Stimulated activated CD8-positive, alpha-beta memory T cell treated with anti-CD3 and anti-CD28 coated beads, Interleukin-4, amount 100 ng/mL, for 1 hour (primary cell): ENCODE measurements at places on chromosomes 16 and 17.
A peak's percentile ranks its signal among the peaks of the same experiment; 100 is the strongest.

- DNase-seq = no peak
These were observed 261.8 kb upstream of the PSMD7 start for GRCh38 chr16:74034862-74035261.

DNA sequence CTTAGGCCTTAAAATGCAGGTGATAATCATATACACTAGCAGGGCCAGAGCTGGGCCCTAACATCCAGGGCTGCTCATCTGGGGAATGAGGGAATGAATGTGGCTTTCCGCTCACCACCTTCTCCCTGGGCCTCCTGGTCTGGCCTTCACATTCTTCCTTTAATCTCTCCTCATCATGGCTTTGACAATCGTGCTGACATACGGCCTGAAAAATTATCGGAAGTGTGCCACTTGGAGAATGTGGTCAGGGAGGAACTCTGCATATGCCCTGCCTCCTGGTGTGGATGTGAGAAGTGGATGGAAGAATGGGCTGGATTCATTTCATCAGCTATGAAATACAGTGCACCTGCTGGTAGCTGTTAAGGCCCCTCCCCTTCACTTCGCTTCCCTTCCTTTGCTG, 2.4 kb downstream of the WSCD1 start:
- DNase-seq = no peak

GRCh38 chr16:54373534-54374520, 87.2 kb upstream of the IRX3 start:
- DNase-seq = no peak

- no peak for DNase-seq
These were observed 5.5 kb upstream of the DHRS11 start for GRCh38 chr17:36586138-36586537.

DNA sequence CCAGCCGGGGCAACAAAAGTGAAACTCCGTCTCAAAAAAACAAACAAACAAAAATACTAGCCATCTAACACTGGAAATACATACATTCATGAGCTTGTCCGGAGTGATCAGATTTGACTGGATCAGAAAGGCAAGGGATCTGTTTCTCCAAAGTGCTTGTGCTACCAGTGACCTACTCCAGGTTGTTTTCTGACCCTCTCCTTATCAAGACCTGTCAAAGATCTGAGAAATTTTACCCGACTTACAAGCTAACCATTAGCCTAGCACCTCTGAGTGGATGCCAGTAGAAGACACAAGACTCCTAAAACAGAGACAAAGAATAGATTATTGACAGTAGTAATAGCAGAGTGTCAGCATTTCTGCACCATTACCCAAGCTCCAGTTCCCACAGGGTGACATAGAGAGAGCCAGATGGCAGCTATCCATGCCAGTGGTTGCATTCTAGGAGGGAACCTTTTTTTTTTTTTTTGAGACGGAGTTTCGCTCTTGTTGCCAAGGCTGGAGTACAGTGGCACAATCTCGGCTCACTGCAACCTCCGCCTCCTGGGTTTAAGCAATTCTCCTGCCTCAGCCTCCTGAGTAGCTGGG, 9.8 kb downstream of the ASPA start:
- no peak for DNase-seq

GRCh38 chr17:32807577-32807976, 69.3 kb downstream of the MYO1D start:
- no peak for DNase-seq

- DNase-seq = no peak
These were observed 29.5 kb upstream of the MSI2 start for GRCh38 chr17:57226793-57227192.

- no peak for DNase-seq
These were observed 301.8 kb downstream of the IRF8 start for GRCh38 chr16:86200722-86201121.

DNA sequence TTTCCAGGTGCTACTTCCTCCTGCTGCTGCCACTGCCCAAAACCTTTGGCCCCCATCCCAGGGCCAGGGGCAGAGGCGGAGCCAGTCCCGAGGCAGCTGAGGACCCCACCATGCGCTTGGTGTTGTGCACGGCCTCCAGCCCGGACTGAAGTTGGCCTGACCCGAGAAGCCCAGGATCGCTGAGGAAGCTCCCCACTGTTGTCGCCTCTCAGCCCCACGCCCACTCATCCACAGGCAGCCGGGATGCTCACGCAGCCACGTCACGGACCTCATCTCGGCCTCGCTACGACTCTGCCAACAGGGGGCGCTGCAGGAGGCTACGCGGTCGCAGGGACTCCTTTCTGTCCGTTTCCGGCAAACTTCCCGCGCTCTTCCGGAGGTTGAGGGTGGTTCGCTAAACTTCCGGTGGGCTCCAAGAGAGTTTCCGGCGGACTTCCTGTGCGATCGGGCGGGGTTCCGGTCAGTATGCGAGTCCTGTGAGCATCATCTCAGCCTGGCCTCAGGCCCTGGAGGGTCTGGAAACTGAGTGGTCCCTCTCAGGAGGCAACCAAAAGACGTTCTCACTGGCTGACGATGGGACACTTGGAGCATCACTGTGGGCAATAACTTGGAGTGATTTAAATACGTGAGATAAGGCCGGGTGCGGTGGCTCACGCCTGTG, 12.4 kb downstream of the ZG16B start:
- peak; percentile 23 for DNase-seq

DNA sequence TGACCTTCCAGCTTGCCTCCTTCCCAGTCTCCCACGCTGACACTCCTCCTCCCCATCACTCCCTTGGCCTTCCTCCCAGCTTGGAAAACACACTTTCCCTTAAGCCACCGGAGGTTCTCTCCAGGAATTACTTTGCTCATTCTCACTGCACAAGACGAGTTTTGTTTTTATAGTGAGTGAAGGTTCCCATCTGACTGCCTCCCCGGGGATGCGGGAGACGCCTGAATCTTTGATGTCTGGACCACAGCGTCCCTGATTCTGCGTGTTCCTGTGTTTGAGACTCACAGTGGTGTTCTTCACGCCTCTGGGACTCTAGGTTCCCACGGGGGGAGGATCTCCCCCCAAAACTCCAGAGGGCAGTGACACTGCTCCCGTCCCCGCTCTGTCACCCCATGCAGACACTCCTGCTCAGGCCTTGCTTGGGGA, 2.0 kb downstream of the DNAI2 start:
- DNase-seq = no peak

GRCh38 chr17:75864448-75864871, 9.3 kb upstream of the WBP2 start:
- no peak for DNase-seq
